ENCODE measurements at places on chromosomes 11 and 22.

- no peak for DNase-seq
Observed at GRCh38 chr11:10930972-10931760, 73.3 kb upstream of the ZBED5 start.

DNA sequence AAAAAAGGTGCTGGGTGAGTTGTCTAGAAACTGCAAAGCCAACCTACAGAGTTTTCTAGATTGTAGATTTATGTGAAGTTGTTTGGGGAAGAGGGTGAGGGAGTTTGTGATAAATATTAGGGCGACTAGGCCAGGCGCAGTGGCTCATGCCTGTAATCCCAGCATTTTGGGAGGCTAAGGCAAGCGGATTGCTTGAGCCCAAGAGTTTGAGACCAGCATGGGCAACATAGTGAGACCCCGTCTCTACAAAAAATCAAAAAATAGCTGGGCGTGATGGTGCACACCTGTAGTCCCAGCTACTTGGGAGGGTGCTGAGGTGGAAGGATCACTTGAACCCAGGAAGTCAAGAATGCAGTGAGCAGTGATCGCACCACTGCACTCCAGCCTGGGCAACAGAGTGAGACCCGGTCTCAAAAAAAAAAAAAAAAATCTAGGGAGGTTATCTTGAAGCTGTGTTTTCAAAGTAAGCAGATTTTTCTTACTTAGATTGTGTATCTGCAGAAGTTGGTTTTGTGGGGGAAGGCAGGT is 844 bp downstream of the APOL6 start:
- no peak for DNase-seq

DNA sequence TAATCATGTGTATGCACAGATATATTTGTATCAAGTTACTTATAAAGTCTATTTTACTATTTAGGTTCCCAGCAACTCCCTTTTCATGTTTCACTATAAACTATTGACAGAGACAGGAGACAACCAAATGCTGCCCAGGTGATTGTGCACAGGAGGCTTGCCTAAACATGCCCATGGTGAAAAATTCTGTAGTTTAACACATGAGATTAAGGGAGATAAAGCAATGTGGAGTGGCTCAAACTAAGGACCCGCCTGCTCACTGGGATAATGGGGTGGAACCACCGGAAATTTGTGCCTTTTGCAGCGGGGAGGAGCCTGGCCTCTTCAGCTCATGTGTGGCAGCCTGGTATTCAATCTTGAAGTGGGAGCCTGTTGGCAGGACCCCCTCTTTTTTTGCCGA is 459.5 kb upstream of the CNTN5 start:
- DNase-seq: no peak

DNA sequence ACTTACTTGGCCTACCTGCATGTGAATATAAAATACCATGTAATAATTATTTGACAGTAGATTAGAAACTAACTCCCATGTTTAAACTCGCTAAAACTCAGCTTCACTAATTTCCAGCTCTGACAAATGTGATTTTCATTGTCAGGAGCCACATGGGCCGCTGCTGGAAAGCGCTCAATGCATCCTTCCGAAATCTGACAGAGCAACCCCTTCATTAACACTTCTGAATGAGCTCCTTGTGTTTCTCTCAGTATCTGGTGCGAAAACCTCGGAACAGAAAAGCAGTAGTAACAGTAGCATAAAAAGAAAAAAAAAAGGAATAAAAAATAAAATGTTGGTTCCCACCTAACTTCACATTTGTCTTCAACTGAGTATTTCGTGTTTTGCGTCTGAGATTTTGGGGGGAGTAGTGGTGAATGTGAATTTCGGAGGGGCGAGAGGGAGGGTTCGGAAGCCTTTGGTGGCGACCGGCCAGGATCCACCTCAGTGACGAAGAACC is 710 bp downstream of the MTCH2 start:
- no peak for DNase-seq

GRCh38 chr11:65576232-65576866 is 496 bp downstream of the EHBP1L1 start:
- no peak for DNase-seq

GRCh38 chr11:9091044-9091922 is at the start of gene SCUBE2:
SCUBE2 (minus strand) TSS chr11:9091599; CDS start chr11:9091528, 71 bp downstream.
- DNase-seq: no peak

GRCh38 chr11:45960387-45961095 is 38.1 kb downstream of the LARGE2 start:
- no peak for DNase-seq

GRCh38 chr11:59266491-59266890 is 53.8 kb upstream of the MPEG1 start:
- DNase-seq: no peak

DNA sequence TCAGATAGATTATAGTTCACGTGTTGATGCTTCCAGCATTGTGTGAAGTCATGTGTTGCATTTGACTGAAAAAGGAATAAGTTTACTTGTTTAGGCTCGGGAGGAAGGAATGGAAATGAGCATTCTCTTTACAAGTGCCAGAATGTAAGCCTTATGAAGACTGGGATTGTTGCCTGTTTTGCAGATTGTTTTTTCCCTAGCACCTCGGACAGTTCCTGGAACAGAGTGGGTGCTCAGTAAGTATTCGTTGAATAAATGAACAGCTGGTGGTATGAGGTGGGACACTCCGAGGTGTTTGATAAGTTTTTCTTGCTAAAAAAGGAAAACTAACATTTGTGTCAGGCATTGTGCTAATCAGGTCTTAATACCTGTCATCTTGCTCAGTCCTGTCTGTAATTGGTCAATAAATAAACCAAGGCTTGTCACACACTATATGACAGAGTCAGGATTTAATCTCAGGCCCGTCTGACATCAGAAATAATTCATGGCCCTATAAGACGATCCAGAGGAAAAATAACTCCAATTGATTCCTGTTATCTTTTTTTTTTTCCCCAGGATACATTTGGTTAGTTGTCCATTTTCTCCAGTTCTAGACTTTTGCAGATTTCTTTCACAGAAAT is 304.7 kb downstream of the NELL1 start:
- no peak for DNase-seq

DNA sequence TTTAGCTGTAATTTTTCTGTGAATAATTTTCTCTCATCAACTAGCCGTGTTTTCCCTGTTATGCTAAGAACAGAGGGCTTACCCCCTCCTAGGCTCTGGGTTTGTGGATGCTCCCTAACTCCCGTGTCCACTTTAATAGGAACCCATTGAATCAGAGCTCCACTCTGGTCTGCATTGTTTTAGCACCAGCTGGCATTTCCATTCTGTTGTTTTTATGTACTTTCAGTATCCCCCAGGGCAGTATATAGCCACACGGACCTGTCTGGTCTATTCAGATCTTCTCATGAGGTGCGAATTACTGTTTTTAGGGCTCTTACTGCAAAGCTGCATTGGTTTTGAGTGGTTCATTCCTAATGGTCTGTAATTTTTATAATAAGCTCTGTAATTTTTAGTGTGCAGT is 16.0 kb downstream of the POLD3 start:
- no peak for DNase-seq

DNA sequence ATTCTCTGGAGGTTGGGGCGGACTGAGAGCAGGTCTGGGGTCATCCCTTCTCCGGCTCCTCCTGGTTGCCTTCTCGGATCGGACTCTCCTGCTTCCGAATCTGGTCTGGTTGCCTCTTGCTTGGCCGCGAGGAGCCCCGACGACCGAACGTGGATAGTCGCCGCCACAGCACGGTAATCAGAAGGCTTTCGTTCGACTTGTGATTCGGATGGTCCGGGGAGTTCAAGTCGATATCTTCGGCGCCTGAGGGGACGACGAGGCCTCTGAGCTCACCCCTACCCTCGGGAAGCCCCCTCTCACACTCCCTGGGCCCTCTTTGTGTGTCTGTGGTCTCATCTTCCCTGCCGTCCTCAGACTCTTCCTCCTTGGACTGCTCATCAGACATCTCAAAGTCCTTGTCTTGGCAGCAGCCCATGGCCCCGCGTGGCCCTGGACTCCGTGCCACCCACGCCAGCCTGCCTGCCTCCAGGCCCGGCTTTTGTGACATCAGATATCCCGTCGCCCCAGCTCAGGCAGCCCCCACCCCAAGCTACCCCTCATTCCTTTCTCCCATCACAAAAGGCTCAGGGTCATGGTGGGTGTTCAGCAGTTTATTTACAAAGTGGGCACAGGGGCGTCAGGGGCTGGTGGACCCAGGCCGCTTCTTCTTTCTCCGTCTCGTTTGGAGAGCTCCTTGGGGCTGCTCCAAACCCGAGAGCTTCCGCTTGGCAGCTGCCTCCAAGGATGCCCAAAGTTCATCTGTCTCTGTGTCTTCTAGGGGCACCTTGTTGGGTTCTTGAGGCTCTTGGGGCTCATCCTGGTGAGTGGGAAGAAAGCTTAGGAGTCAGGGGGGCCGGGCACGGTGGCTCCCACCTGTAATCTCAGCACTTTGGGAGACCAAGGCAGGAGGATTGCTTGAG is at the start of gene TEX54:
Gene TEX54, minus strand, starts transcription at position 506 of the 899 bp plus-strand sequence.
- no peak for DNase-seq

GRCh38 chr11:44256673-44257291 is 53.2 kb downstream of the ALX4 start:
- no peak for DNase-seq

DNA sequence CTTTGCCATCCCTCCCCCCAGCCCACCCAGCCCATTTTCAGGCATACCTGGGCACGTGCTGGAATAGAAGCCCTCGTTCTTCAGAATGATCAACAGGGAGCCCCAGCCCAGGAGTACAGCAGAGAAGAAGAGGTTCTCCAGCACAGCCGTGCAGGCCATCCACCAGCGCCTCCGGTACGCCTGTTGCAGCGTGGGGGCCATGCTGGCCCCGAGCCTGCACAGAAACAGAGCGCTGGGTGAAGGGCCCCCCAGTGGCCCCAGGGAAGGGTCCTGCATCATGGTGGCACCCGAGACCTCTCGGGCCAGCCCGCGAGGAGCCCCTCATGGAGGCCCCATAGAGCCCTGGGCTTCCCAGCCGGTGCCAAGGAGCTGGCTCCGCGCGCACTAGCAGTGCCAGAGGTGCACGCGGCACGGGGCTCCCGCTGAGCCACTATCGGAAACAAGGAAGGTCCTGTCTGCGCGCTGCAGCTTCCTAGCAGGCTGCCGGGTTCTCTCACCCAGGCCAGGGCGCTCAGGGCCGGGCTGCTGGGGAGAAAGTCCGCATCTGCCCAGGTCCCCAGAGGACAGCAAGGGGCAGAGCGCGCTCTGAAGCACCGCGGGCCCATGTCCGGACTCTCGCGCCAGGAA is 1.5 kb downstream of the SLC43A1 start:
- DNase-seq: no peak

GRCh38 chr22:30640361-30640760 is 4.8 kb downstream of the SLC35E4 start:
- DNase-seq: no peak

- no peak for DNase-seq
Observed at GRCh38 chr22:27518531-27519340, 282.8 kb downstream of the MN1 start.

- DNase-seq: no peak
Observed at GRCh38 chr22:49247194-49247924, 580.3 kb downstream of the BRD1 start.

GRCh38 chr11:88344869-88345268 is 7.3 kb upstream of the CTSC start:
- DNase-seq: no peak

DNA sequence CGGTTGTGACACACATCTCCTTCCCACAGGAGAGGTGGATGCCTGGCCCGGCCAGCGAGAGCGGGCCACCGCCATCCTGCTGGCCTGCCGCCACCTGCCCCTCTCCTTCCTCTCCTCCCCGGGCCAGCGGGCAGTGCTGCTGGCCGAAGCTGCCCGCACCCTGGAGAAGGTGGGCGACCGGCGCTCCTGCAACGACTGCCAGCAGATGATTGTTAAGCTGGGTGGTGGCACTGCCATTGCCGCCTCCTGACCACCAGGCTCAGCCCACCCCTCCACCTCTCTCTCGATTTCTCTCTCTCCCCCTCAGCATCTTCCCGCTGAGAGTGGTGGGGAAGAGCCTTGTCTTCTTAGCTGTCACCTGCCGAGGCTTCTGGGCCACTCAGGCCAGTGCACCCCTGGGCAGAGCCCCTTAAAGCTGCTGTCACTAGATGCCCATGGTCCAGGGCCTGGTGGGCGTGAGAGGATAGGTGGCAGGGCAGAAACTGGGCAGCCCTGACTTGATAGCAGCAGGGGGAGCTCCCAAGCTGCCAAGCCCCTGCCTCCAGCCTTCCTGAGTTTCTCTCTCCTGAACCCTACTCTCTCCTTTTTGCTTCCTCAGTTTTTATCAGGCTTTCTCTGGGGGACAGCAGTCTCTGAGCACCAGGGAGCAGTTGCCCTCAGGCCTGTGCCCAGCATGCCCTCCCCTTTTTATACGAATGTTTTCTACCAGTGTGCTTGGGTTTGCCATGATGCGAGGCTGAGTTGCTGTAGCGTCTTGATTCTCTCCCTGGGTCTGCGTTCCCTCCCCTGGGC is 9.3 kb downstream of the SHISA8 start:
- no peak for DNase-seq

DNA sequence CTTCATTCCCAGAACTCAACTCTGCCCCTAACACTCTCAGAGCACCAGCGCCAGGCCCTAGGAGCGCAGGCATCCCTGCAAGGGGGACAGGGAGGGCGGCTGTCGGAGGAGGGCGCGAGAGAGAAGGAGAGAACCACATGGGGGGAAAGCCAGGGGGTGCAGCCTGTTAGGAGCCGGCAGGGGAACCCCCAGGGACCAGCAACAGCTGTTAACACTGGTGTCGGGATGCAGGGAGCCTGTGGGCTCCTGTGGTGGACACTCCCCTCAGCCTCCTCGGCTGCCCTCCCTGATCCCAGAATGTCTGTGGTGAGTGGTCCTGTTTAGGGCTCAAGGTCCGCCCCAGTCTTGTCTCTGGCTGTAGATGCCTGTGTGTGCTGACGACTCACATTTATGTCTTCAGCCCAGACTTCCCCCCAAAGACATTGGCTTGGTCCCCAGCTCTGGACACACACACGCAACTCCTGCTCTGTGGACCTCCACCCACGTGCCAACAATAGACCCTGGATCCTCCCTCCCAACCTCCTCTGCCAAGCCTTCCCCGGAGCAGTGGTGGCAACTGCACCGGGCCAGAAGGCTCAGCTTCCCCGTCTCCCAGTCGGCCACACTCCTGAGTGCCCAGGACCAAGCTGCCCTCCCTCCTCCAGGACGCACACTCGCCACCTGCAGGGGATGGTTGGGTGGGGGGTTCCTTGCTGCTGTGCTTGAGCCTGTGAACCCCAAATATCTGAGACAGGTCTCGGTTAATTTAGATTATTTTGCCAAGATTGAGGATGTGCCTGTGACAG is 817 bp upstream of the IFITM5 start:
- DNase-seq: no peak
